ENCODE measurements at places on chromosomes 13 and 19.

- DNase-seq: no peak
Observed at GRCh38 chr19:1349211-1349610, 34.5 kb upstream of the NDUFS7 start.

GRCh38 chr13:47044842-47045241 lies 148.0 kb upstream of the HTR2A start:
- DNase-seq: no peak

DNA sequence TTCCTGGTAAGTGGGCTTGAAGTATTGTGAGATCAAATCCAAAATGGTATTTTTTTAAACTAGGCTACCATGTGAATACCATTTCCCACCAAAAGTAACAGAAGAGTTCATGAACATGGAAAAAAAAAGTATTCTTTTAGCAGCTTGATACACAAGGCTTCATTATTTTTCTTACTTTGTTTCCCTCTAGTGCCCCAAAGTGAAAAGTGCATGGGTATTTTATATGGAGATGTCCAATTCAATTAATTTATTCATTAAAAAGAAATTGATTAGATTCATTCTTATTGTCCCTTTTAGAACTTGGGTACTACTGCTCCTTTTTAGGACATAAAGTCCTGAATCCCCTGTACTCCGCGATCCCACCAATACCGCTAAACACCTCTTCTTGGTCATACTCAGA lies 28.6 kb upstream of the SCEL start:
- no peak for DNase-seq

DNA sequence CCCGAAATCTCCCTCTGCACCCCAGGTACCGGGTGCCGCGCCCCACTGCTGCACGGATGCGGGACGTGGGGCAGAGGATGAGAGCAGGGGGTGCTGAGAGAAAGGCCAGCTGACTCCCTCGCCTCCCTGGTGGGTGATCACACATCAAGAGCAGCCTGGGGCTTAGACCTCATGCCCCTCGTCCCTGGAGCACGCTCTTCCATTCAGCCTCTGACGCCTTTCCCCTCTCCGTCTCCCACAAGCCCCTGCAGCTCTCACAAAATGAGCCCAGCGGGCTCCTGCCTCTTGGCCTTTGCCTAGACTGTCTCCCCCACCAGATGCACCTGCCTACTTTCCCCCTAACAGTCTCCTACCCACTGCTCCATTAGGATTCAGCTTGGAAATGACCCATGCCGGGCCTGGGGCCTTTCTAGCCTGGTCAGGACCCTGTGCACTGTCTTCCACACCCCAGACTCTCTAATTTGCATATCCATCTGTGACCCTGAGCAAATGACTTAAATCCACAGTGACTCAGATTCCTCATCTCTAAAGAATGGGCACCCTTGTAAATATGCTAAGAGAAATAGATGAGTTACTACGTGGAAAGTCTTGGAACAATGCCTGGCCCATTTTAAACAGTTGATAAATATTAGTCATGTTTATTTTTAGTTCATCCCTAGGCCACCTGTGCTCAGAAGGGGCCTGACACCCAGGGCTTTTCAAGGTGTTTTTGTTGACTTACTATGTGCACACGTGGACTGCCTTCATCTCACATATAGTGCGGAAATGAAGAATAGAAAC lies 582 bp upstream of the PTPRH start:
- peak; percentile 13 for DNase-seq

- no peak for DNase-seq
Observed at GRCh38 chr13:20782116-20782708, 8.5 kb upstream of the EEF1AKMT1 start.

DNA sequence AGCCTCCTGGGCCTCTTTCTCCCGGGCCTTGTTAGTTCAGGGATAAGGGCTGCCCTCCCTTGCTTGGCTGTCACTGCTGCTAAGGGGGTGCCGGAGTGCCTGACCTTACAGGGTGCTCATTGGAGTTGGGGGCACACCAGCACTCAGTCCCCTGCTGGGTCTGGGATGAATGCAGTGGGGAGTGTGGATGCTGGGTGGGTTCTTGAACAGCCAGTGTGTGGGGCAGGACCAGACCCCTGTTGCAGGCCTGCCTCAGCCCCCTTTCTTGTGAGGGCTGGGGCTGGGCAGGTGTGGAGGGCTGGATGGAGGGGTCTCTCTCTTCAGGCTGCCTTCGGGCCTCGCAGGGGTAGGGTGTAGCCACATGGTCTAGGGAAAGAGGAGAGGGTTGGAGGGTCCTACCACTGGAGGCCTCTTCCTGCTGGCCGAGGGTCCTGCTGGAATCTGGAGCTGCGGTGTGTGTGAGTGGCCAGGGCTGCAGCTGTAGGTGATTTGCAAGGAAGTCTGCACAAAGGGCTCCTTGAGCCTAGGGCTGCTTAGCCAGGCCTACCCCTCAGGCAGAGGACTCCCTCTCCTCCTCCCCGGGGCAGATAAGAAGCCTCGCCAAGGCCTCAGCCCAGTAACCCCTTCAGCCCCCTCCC lies 3.2 kb downstream of the CEBPA start:
- DNase-seq: no peak

DNA sequence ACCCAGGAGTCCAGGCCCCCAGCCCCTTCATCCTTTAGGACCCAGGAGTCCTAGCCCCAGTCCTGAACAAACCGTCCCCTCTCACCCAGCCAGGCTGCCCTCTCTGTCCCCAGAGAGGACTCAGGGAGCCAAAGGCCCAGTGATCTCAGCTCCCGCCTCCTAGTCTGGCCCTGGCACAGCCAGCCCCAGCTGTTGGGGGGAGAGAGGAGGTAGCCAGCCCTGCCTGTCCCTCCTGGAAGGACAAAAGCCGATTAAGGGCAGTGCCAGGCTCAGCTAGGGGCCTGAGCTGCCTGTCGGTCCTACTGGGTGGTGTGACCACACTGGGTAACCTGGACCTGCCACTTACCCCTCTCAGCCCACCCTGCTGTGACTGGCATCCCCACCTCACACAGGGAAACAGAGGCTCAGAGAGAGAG lies 14.5 kb downstream of the LIPE start:
- no peak for DNase-seq

DNA sequence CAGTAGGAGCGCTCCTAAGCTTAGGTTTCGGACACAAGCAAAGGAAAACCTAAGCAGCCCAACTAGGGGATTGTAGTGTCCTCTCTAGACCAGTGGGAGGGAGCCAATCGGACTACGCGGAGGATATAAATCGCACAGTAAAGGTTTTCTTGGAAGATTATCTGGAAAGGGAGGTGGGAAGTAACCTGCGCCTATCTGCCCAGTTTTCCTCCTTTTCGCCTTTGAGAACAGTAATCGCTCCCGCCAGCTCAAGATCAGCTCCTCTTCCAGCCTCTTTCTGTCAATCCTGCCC lies 456 bp upstream of the RAB4B start:
- no peak for DNase-seq

DNA sequence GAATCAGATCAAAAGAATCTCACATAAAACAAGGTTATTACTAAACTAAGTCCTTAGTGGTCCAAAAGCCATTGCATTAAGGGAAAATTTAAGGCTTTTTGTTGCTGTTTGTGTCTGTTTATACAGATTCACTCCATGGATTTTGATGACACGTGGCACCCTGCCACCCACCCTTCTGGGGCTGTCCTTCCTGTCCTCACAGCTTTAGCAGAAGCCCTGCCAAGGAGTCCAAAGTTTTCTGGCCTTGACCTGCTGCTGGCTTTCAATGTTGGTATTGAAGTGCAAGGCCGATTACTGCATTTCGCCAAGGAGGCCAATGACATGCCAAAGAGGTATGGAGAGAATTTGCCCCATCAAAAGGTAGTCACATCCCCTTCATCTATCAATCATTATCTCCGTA lies 6.9 kb downstream of the ACOD1 start:
- DNase-seq: no peak

Measured in NCI-H1417 treated with DMSO at 0.1 percent for 48 hours (cell line).